Activated naive CD4-positive, alpha-beta T cell (primary cell): ENCODE measurements at places on chromosomes 6 and 20.

DNA sequence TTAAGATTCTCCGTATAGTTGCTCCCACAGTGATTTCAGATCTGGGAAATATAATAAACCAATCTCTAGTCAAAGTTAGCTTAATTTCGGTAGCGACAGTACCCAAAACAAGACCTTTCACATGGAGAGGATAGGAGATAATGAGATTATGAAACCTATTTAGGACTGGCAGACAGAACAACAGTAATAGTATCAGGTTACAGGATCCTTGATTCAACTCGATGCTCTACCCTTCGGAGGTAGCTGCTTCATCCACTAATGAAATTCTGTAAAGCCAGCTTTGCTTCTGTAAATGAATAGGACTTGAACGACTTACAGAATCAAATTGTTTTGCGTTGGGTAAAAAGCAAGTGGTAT, 534 bp upstream of the AKIRIN2 start:
- DNase-seq, result no peak

- no peak for DNase-seq
These were observed 134.5 kb downstream of the VEGFA start for GRCh38 chr6:43904311-43905123.

GRCh38 chr6:161481786-161482516, 208.1 kb upstream of the AGPAT4 start:
- DNase-seq, result no peak

GRCh38 chr6:129789974-129790373, 71.1 kb downstream of the TMEM244 start:
- DNase-seq, result no peak

DNA sequence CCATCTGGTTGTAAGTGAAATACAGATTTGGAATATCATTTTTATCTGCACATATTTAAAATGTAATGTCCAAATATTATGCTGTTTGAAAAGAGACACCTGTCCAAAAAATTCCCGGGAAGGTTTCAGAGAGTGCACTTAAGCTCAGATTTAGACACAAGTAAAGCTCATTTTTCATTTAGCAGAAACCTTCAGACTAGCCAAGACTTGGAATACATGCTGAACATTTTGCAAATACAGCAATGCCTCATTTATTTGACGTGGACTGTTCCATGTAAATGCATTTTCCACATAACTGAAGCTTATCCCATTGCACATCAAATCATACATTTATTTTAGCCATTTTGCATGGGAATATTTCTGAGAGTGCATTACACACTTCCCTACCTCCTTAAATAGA, 280.7 kb downstream of the ZNF217 start:
- DNase-seq, result no peak

- DNase-seq, result no peak
These were observed 58.5 kb downstream of the AHI1 start for GRCh38 chr6:135438907-135439535.

DNA sequence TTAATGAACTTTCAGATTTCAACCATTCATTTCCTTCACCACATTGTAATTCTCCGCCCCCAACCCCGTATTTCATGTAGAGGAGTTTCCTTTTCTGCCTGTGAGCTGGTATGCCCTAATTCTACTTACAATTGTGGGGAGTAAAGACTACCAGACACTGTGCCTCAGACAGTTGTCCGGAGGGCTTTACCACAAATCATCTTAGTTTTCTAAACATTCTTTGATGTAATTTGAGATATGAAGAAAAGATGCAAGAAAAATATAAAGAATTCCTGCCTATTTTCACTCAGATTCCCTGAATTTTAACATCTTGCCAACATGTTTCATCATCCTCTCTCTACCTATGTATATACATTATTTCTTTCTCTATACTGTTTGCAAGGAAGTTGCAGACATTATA, 28.3 kb upstream of the LOC128125822 start:
- no peak for DNase-seq

DNA sequence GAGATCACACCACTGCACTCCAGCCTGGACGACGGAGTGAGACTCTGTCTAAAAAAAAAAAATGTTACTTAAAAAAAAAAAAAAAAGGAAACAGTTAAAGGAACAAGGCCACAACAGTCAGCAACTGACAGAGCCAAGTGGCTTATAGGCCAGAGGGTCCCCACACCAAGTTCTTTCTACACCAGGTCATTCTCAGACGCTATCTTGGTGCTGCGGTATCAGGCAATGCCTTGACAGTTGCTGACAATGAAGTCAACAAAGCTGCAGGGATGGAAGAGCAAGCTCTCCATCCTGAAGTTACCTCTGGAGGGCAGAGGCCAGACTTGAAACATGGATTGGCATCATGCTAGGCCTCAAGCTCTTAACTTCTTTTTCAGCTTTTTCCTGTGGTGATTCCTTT, 31.9 kb downstream of the COMMD7 start:
- no peak for DNase-seq

DNA sequence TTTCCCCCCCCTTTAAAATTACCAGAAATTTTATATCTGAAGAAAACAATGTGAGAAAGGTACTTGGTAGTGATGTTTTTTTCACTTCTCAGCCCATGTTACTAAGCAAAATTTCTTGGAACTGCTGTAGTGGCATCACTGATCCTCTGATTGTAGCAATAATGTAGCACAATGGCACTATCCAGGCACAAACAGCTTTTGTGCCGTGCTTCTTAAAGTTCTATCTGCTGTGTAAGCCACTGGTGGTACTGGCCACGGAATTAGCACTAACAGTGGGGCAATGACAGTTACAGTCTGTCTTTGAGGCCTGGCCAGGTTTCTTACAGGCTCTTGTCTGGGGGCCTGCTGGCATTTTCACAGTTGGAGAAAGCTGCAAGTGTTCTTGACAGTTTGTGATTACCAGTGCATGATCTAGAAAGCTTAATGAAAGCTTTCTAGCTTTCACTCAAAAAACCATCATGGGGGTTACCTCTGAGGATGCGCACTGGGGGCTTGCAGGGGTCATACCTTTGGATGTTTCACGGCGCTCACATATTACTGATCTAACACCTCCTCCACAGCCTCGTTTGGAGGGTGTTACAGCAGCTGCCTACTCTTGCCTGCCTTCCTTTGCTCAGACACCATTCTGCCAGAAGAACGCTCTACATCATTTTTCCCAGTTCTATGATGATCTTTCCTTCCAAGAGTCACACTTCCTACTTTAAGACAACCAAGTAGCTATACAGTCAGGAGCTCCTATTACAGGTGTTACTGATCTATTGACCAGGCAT, 58.4 kb upstream of the ARMH2 start:
- DNase-seq, result no peak

- DNase-seq, result no peak
These were observed 82.7 kb upstream of the NXT1 start for GRCh38 chr20:23267909-23268308.

DNA sequence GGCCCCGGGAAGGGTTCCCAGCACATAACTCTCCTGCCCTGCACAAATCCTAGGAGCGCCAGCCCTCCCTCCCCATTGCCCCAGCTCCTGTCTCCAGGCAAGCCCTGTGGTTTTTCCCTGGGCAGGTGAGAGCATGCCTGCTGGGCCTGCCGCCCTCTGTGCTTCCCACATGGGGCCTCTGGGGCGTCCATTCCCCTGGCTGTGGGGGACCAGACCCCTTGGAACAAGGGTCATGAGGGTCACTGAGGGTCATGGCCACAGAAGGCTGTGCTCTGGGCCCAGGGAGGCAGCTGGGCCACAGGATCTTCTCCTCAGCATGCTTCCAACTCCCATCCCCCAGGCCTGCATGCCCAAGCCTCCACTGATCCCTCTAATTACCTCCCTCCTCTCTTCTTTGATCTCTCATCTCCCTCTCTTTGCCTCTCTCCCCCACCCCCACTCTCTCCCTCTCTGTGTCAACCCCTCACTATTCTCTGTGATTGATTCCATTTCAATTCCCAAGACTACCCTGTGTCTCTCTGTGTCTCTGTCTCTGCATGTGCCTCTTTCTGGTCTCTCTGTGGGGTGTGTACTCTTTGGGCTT, 6.1 kb downstream of the MDFI start:
- no peak for DNase-seq

- DNase-seq, result no peak
These were observed 13.3 kb upstream of the IL20RA start for GRCh38 chr6:137058037-137058436.
